Hindlimb muscle (tissue), 1 donor: ENCODE measurements at places on chromosomes 4 and X. TPM values are rescaled to one million over a fixed set of nuclear protein-coding genes. Genes with fewer than 3 reads are reported as not detected.
A peak's percentile ranks its signal among the peaks of the same experiment; 100 is the strongest.

The ATP1B4 gene
- 296 TPM for polyA plus RNA-seq

The EDA2R gene
- polyA plus RNA-seq: 1.8 TPM

The FSTL5 gene
- 0.81 TPM for polyA plus RNA-seq

The TBC1D9 gene
- polyA plus RNA-seq: 15.8 TPM

The CLNK gene
- polyA plus RNA-seq: 0.30 TPM

The NHSL2 gene
- 8.2 TPM for polyA plus RNA-seq

The APLN gene
- 15.7 TPM for polyA plus RNA-seq

The GABRA4 gene
- not detected for polyA plus RNA-seq

The PDE5A gene
- polyA plus RNA-seq: 14.6 TPM

DNA sequence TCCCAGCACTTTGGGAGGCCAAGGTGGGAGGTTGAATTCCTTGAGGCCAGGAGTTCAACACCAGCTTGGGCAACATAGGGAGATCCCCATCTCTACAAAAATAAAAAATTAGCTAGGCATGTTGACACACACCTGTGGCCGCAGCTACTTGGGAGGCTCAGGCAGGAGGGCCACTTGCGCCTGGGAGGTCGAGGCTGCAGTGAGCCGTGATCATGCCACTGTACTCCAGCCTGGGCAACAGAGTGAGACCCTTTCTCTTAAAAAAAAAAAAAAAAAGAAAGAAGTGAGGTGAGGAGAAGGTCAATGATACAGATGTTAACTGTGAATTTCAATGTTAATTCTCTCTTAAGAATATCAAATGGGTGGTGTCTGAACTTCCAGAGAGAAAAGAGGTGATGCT, 15.1 kb upstream of the AP1S2 start:
- DNase-seq: no peak

GRCh38 chrX:124208660-124209059, 123.8 kb upstream of the TEX13D start:
- no peak for DNase-seq

DNA sequence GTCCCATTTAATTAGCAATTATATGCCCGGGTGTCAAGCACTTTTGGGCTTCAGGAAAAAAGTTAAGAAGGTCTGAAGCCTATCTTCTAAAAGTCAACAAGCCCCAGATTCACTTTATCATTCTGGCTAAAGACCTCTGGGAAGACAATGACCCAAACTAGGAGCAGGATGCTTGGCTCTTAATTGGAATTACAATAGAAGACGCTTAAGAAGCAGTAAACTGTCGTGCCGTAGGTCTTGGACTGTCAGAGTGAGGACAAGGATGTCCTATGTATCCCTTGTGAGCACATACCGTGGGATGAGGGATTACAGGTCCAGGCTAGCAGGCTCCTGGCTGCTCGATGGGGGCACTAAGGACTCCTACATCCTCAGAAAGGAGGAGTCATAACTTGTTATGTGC, 3.2 kb upstream of the ARHGAP36 start:
- no peak for DNase-seq

GRCh38 chr4:35464964-35465528, 779.3 kb downstream of the ARAP2 start:
- no peak for DNase-seq

DNA sequence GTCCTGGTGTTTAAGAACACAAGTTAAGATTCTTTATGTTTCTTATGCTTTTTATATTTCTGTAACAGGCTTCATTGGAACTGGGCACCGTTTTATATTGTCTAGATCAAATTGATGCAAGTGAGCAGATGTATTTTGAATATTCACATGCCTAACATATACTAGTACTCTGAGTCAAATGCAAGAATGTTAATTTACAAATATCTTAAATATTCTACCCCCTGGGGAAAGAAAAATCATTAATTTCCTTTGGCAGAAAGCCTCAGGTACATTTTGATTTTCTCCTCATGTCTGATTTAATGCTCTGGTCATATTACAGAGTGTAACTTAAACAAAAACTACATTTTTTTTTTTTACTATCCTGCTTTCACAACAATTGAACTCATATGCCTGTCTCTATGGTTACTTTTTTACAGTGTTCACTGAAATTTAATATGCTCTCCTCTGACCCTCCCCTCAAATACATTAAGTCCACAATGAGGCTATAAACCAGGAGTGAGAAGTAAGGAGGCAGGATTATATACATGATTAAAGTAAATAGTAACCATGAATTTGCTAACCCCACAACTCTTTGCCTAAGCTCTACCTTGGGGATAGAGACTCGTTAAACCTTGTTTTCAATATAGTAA, 2.4 kb upstream of the NSUN7 start:
- DNase-seq: no peak

- DNase-seq: no peak
Measured at GRCh38 chr4:653080-653821, 20.8 kb downstream of the ATP5ME start.

GRCh38 chr4:65623506-65623905, 46.8 kb downstream of the EPHA5 start:
- DNase-seq: peak; percentile 15

GRCh38 chr4:55903577-55903976, 45.2 kb upstream of the CEP135 start:
- DNase-seq: no peak

DNA sequence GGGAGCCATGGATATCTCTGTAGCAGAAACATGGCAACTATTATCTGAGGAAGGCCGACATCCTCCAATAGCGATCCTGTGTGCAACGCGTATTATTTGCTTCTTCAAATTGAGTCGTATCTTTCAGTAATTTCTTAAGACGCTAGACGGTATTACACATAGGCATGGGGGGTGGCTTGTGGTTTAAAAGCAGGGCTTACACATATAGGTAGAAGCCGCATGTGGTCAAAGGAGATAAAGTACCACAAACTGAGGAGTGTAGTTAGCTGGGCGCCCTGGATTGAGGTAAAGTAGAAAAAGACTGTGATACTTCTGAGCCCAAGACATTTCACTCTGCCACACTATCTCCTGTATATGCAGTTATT, 94.6 kb downstream of the SORBS2 start:
- no peak for DNase-seq

- no peak for DNase-seq
Measured at GRCh38 chr4:19438233-19438632, 813.5 kb upstream of the SLIT2 start.

DNA sequence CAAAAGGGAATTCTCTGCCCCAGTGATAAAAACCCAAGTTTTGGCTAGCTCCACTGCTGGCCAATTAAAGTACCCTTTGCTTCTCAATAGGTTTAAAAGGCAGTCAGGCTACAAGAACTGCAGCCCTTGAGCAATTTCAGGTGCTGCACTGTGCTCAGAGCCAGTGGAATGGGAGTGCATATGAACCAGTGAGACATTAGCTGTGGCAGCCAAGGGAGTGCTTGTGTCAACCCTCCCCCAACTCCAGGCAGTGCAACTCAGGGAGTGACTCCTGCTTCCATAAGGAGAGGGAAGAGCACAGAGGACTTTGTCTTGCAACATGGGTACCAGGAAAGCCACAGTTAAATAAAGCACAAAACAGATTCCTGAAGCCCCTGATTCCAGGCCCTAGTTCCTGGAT, 61.6 kb upstream of the VAMP7 start:
- no peak for DNase-seq

DNA sequence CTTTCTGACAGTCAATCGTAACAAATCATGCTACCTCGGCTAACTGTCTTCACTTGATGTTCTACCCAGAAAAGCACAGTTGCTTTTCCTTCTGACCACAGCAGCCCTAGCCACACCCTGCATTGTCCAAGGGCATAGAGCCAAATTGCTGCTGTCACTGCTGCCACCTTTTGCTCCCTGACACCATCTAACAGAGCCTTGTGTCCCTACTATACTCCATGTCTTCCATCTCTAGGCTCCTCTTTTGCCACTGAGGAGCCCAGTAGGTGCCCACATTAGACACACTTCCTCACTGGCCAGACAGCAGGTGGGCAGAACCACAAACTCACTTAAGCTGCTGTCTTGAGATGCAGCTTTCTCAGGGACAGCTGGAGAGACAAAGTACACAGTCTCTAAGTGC, 91.4 kb downstream of the ANXA3 start:
- no peak for DNase-seq

- DNase-seq: no peak
Measured at GRCh38 chrX:19686876-19687275, 171.6 kb upstream of the MAP3K15 start.

DNA sequence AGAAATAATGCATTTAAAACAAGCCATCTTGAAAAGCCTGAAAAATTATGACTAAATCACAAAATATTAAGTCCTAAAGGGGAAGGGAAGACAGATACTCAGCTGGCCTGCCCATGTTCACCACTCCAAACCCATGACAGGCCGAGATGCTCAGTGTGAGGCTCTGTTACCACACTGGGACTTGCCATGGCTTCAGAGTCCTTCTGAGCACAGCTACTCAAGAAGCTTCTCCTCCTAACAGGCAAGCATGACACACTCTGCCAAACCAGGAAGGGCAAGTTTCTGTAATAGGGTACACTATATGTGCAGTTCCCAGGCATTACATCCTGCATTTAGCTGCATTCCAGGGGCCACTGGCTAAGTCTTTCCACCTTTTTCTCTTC, 34.0 kb upstream of the CYBB start:
- no peak for DNase-seq

- DNase-seq: no peak
Measured at GRCh38 chr4:142701017-142701416, 145.1 kb downstream of the INPP4B start.

- no peak for DNase-seq
Measured at GRCh38 chr4:75633846-75634245, 3.5 kb upstream of the CDKL2 start.

DNA sequence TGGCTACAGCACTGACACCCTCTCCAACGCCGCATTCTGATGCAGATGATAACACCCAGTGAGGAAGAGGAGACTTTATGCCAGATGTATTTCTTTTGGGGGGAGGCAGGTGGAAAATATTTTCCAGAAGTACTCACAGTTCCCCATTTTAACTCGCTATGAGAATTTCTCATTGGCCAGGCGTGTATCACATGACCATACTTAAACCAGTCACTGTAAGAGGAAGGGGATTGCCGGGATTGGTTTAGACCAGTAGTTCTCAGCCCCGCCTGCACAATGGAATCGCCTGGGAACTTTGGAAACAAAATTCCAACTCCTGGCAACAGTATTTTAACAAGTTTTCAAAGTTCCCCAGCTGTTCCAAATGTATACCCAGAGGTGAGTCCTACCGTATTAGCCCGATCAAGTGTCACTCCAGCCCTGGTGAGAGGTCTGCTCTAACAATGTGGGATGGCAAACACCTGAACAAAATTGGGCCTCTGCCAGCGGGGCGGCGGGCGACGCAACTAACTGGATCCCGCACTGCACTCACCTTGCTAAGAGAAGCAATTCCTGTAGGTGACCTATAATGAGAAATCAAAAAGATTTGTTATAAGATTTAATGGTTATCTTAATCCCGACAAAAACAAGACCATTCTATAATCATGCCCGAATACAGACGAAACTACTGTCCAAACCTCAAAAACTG, 2.9 kb upstream of the MSL3 start:
- no peak for DNase-seq

DNA sequence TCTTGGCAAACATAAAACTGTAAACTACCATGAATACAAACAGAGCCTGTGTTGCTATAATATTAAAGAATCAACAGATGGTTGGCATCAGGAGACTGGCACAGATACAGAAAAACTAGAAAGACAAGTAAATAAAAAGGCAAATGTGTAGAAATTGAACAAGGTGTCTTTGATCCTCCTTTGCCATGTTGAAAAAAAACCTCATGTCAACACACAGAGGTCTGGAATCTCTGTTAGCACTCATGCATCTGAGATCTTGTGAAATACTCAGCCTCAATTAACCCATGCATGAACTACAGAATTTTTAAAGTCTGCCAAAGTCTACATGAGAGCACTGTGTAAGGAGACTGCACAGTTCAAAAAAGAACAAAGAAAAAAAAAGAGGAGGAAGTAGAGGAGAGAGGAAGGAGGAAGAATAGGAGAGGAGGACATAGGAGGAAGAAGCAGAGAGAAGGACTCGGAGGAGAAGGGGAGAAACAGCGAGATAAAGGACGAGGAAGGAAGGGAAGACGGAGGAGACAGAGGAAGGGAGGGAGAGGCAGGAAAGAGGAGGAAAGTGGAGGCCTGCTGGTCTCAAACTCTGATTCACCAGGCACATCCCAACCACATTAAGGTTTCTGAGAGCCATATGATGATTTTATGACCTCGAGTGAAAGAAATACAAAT, 52.8 kb downstream of the PRDM5 start:
- no peak for DNase-seq

DNA sequence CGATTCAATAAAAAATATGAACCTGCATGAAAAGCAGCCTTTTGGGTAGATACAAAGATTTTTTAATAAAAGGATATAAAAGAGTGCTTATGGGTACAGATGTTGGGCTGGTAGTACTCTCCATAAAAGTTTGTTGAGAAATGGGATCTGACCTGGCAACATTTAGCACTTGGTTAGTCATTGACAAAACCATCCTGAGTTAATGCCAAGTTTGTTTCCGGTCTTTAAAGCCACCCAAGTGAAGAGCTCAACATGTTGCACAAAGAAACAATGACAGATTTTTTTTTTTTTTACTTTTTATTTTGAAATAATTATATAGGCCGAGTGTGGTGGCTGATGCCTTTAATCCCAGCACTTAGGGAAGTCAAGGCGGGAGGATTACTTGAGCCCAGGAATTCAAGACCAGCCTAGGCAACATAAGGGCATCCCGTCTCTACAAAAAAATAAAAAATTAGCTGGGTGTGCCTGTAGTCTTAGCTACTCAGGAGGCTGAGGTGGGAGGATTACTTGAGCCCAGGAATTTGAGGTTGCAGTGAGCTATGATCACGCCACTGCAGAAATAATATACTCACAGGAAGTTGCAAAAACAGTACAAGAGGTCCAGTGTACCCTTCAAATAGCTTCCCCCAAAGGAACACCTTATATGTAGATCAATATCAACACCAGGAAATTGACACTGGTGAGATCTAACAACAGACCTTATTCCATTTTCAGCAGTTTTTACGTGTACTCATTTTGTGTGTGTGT, 16.6 kb downstream of the CHST7 start:
- no peak for DNase-seq

DNA sequence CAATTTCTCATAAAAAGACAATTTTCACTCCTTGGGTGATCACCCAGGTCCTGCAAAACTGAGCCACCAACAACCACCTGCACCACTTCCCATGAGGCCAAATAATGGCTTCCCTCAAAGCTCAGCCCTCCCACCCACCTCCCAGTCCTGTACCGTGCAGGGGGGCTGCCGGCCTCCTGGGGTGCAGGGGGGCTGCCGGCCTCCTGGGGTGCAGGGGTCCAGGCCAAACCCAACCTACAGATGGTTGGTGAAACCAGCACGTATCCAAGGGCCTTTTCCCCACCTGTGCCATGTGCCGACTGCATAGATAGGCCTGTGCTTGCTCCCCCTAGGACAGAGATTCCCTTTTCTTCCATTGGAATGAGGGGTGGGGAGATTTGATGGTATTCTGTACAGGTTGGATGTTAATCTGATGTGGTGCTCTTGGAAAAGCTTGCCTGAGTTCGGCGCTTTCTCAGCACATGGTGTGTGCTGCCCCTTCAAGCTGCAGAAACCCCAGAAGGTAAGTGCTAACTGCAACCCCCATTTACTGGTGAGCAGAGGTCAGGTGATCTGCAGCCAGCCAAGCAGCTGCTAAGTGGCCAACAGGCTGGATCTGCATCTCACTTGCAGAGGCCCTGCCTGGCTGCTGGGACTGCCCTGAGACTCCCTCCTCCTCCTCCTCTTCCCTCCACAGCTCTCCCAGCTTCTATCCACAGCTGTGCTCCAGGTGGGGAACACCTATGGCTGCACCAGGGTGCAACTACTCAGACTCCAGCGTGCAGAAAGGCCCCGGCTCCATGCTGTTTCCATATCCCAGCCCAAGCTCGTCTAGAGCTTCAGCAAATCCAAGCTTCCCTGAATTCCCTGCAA, 38.8 kb downstream of the FRG1 start:
- no peak for DNase-seq
